RPMI7951 (cell line): ENCODE measurements at places on chromosomes 5 and 9.

DNA sequence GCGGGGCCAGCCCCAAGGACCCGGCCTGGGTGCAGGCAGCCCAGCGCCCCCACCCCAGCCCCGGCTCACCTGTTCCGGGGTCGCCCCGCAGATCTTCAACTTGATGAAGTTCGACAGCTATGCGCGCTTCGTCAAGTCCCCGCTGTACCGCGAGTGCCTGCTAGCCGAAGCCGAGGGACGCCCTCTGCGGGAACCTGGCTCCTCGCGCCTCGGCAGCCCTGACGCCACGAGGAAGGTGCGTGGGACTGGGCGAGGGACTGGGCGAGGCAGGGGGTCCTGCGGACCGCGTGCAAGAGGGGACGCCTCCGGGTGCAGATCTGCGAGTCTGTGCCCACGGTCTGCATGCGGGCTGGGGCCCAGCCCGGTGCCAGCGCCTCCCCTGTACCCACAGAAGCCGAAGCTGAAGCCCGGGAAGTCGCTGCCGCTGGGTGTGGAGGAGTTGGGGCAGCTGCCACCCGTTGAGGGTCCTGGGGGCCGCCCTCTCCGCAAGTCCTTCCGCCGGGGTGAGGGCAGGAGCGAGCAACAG, 9.7 kb downstream of the RGS14 start:
- DNase-seq: no peak

GRCh38 chr9:93678199-93679019, 102.0 kb downstream of the PHF2 start:
- no peak for DNase-seq

- peak; percentile 44 for DNase-seq
Observed at GRCh38 chr5:140239939-140240700, 62.8 kb downstream of the PFDN1 start.

DNA sequence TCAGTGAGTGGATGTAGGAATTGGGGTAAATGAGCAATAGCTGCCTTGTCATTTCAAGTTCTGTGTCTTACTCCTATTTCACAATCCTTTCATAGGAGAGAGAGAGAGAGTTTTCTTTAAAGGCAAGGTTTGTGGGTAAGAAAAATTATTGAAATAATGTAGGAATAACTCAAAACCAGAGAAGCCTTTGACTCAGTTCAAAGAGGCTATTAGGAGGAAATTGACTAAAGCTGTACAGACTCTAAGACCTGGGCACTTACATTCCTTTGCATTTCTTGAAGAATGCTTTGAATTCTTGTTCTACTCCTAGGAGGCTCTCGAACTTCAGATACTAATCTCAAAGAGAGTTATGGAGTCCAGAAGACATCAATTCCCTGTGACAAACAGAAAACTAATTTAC, 257.1 kb downstream of the FBXL7 start:
- DNase-seq: no peak

DNA sequence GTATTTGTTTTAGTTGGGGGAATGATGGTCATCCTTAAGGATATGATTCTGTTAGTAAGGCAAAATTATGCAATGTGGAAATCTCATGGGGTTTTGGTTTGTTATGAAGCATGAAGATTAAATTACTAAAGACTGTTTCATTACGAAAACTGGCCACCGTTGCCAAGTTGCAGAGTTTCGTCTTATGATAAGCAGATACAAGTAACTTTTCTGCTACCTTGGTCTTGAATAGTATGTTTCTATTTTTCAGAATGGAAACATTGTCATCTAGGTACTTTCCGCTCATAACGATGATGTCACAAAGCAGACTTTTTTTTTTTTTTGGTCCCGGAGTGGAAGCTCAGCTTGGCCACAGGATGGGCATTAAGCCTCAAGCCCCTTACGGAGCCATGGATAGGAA, 4.2 kb downstream of the CCNI2 start:
- no peak for DNase-seq

DNA sequence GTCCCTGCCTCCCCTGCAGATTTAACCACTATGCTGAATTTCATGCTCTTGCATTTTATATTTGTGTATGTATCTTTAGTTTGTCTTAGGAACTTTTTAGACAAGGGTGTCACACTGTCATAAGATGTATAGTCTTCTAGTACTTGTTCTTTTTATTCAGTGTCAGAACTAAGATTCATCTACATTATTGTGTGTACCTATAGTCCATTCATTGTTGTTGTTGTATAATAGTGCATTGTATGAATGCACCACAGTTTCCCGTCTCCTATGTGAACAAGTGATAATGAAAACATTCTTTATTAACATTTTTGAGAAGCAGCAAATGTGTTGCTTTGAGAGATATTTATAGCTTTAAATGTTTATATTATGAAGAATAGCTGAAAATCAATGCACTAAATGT, 45.9 kb downstream of the SFXN1 start:
- DNase-seq: no peak

- no peak for DNase-seq
Observed at GRCh38 chr9:69260161-69260560, 64.9 kb upstream of the ENTREP1 start.

GRCh38 chr5:164000241-164000640, 494.8 kb downstream of the MAT2B start:
- no peak for DNase-seq
